Smooth muscle cell of the umbilical artery (primary cell): ENCODE measurements at places on chromosomes 4 and X. TPM values are rescaled to one million over a fixed set of nuclear protein-coding genes. Genes with fewer than 3 reads are reported as not detected.

CABS1 gene
- total RNA-seq = not detected in 2 replicates

PHKA2 gene
- 8.0 and 13.4 TPM in 2 replicates for total RNA-seq

TMEM154 gene
- 4.8 and 9.8 TPM in 2 replicates for total RNA-seq

SMIM10L2A gene
- 0.18 and 0.59 TPM in 2 replicates for total RNA-seq

FAM133A gene
- total RNA-seq = 0.09 and 0.59 TPM in 2 replicates

CLTRN gene
- 0.42 TPM in 1 of 2 replicates, not detected in the other for total RNA-seq
